ENCODE measurements at places on chromosomes 7 and 10. TPM values are rescaled to one million over a fixed set of nuclear protein-coding genes. Genes with fewer than 3 reads are reported as not detected.

- no peak for DNase-seq
Observed at GRCh38 chr7:43392638-43393330, 190.1 kb upstream of the STK17A start.

- DNase-seq = no peak
Observed at GRCh38 chr7:34240417-34240816, 335.1 kb downstream of the BMPER start.

DNA sequence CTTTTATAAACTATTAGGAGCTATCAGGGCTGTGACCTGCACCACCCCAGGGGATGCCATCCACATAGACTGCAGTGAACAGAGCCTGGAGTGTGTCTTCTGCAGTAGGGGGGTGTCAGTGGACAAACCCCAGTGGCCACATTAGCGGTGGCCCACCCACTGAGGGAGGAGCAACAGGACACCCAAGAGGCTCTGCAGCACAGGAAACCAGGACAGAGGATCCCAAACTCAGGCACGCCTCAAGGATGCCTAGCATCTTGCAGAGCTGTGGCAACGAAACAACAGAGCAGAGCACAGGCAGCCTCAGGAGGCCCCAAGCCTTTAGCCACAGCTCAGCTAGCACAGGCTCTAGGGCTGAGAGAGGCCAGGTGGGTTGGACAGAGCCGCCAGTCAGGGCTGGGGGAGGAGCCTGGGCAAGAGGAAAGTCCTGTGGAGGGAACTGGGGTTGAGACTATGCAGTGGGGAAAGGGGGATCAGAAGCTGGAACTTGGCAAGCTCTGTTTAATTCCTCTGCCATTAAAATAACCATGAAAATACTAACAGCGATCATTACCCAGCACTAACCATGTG, 53.8 kb downstream of the GRID1 start:
- no peak for DNase-seq

- no peak for DNase-seq
Observed at GRCh38 chr7:5117095-5117970, 71.7 kb downstream of the RBAK start.

Gene WAPL
- total RNA-seq = 34.7 TPM

Data from kidney (tissue), 22 donors.